ENCODE measurements at places on chromosomes 3 and 15.
A peak's percentile ranks its signal among the peaks of the same experiment; 100 is the strongest.

GRCh38 chr15:85379403-85380131 lies 836 bp upstream of the AKAP13 start:
- DNase-seq, result peak; percentile 19

- no peak for DNase-seq
Observed at GRCh38 chr15:73383310-73384189, 14.8 kb upstream of the HCN4 start.

GRCh38 chr3:107699682-107700081 lies 176.9 kb downstream of the BBX start:
- no peak for DNase-seq

DNA sequence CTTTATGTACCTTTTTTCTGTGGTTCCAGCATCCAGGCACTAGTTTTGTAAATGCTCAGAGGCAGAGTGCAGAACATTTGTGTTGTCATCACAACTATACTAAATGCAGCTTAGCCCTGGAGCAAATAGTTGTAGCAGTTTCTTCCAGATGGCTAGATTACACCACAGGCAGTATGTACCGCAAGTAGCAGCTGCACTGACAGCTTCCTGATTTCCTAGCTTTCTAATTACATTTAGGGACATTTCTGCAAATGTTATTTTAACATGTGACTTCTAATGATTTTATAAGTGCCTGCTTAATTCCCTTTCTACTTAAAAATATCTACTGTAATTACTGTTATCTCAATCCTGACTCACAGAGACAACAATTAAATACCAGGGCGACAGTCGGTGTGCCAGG lies 106.5 kb downstream of the NR2E3 start:
- DNase-seq, result peak; percentile 18

DNA sequence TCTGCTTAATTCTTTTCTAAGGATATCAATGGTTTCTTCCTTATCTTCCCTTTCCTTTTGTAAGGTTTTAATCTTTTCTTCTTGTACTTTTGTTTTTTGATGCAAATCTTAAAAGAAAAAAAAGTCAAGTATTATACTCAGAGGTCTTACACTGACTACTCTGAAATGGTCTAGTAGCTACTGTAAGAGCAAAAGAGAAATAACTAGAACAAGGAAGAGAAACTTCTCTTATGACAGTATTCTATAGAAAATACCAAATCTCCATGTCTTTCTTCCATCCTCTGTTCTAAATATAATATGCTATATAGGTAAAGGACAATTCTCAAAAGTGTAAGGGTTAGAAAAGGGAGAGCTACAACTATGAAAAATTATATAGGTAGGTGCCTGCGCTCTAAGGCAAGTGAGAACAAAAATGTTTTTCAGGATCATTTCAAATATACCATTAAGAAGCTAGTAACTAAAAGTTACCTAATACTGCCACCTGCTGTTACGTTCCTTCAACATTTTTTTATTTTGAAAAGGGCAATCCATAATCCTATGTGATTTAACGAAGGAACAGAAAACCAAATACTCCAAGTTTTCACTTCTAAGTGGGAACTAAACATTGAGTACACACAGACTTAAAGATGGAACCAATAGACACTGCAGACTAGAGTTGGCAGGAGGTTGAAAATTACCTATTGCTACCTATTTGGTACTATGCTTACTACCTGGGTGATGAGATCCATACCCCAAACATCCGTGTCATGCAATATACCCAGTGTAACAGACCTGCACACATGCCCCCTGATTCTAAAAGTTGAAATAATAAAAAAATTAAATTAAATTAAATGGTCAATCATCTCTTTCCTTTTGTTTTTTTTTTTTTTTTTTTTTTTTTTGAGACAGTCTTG lies 36.7 kb downstream of the CIP2A start:
- DNase-seq, result peak; percentile 79
